ENCODE measurements at places on chromosomes 6 and 20. TPM values are rescaled to one million over a fixed set of nuclear protein-coding genes. Genes with fewer than 3 reads are reported as not detected.

The CNR1 gene
- 0.19 TPM for total RNA-seq

The SNAP25 gene
- 6.9 TPM for total RNA-seq

The C20orf96 gene
- 9.4 TPM for total RNA-seq

The MCCD1 gene
- not detected for total RNA-seq

The TBCC gene
- 25.3 TPM for total RNA-seq

The SDHAF4 gene
- total RNA-seq, result 13.6 TPM

The POPDC3 gene
- not detected for total RNA-seq

The CYP39A1 gene
- not detected for total RNA-seq

The SLC32A1 gene
- not detected for total RNA-seq

The PEX6 gene
- total RNA-seq, result 31.5 TPM

The POU5F1 gene
- not detected for total RNA-seq

The SLC35F1 gene
- 0.50 TPM for total RNA-seq

The BMP7 gene
- 0.31 TPM for total RNA-seq

The PTCRA gene
- not detected for total RNA-seq

The NRN1 gene
- total RNA-seq, result 2.5 TPM

The COL21A1 gene
- not detected for total RNA-seq

The PAK5 gene
- total RNA-seq, result not detected

The FAM83C gene
- not detected for total RNA-seq

The TPD52L1 gene
- total RNA-seq, result 0.50 TPM

The ARMH2 gene
- total RNA-seq, result not detected

All from activated T-cell treated with anti-CD3 and anti-CD28 coated beads, Interleukin-2, amount 50 U/mL, for 72 hours (primary cell).